WTC11 (cell line): ENCODE measurements at places on chromosomes 1 and 21.

DNA sequence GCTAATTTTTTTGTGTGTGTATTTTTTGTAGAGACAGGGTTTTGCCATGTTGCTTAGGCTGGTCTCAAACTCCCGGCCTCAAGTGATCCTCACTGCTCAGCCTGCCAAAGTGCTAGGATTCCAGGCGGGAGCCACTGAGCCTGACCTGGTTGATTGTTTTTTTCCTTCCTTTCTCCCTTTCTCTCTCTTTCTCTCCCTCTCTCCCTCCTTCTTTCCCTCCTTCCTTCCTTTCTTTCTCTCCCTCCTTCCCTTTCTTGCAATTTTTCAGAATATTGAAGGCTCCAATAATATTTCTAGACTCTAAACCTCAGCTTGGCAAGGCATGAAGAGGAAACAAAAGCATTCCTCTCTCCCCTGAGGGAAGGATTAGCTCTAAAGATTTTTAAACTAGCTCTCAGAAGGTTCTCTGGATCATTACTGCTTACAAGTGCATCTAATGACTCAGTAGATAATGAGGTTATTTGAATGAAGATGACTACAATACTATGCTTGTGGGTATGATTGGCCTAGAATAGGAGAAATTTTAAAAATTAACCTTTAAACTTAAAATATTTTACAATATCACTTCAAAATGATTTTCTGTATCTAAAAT is 68.5 kb upstream of the GADD45A start:
- H3K27me3 ChIP-seq: no peaks in the 10 kb centered on the region; the same call in 1 of the 2 replicates
- H3K27ac ChIP-seq: no peak overlapping the region
- no peaks in the 10 kb centered on the region for H3K36me3 ChIP-seq

DNA sequence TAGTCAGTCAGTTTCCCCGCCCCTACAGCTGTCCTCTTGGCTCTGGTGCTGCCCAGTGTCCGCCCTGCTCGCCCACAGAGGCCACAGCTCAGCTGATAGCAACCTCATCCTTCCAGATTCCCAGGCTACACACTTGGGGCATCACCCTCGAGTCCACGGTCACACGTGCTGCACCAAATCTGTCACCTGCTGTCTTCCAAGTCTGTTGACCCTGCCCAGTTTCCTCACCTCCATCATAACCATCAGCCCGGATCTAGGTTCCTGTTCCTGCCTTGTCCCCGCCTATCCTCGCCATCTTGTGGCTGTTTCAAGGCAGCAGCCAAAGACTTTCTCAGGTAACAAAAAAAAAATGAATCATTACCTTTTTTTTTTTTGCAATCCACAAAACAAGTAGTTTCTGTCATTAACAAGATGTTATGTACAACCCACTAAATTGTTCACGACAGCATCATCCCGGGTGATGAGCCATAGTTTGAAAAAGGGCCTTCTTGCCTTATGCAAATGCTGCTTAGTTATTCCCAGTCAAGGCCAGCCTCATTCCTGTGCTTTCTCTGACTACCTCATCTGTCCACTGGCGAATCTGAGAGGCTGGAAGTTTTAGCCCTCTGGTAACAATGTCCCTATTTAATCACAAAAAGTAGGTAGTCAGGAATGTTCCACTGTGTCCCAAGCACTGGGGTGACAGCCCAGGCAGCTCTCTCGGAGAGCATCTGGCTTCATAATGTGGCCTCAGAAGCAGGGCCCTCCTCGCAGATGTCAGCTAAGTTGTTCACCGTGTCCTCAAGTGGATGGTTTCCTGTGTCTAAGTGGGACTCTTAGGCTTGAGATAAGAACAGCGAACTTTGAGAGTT is 4.9 kb upstream of the MIIP start:
- peaks cover 7% of the 10 kb centered on the region for H3K4me1 ChIP-seq
- no peaks in the 10 kb centered on the region; the same call in 1 of the 2 replicates for H3K27me3 ChIP-seq
- no peak for DNase-seq
- H3K27ac ChIP-seq: peak overlapping the region; percentile 83
- no peak overlapping the region for H3K4me3 ChIP-seq
- peaks cover 24% of the 10 kb centered on the region for H3K36me3 ChIP-seq

- no peaks in the 10 kb centered on the region for H3K4me1 ChIP-seq
- DNase-seq: no peak
- H3K27me3 ChIP-seq: no peaks in the 10 kb centered on the region
- no peak overlapping the region for H3K27ac ChIP-seq
- H3K4me3 ChIP-seq: no peak overlapping the region
Measured at GRCh38 chr21:28608646-28609045, 384.0 kb downstream of the LTN1 start.

- peaks cover 14% of the 10 kb centered on the region for H3K4me1 ChIP-seq
- DNase-seq: no peak
- H3K36me3 ChIP-seq: no peaks in the 10 kb centered on the region
- no peak within 1 kb of the TSS for H3K27ac ChIP-seq
- no peak within 1 kb of the TSS for H3K4me3 ChIP-seq
- H3K27me3 ChIP-seq: peaks cover 29% of the 10 kb centered on the region
Measured at GRCh38 chr1:111199881-111200801, at the start of gene DENND2D. DENND2D (minus strand) TSS chr1:111200646; CDS start chr1:111200459, 187 bp downstream.

- H3K36me3 ChIP-seq: peaks cover 2% of the 10 kb centered on the region
- no peak overlapping the region for H3K27ac ChIP-seq
- DNase-seq: no peak
- no peaks in the 10 kb centered on the region; the same call in 1 of the 2 replicates for H3K27me3 ChIP-seq
- H3K4me1 ChIP-seq: no peaks in the 10 kb centered on the region
Measured at GRCh38 chr1:184101571-184101970, 50.0 kb downstream of the TSEN15 start.

DNA sequence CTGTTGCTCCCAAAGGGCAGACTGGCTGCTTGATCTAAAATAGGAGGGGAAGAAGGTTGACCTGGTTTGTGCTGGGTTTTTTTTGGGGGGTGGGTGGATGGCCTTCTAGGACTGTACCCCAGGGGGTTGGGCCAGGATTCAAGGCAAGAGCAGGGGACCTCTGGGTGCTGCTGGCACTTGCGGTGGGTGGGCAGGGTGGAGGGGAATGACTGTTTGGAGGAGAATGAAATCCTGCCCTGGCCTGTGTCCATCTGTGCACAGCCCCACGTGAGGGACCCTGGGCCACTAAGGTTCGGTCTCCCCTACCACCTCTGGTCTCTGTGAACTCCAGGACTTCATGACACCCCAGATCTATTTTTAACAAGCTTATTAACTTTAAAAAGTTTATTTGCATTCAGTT is 414.2 kb downstream of the PTPRU start:
- no peak for DNase-seq
- H3K4me1 ChIP-seq: peaks cover 3% of the 10 kb centered on the region
- no peak overlapping the region for H3K27ac ChIP-seq
- H3K27me3 ChIP-seq: no peaks in the 10 kb centered on the region; the same call in 1 of the 2 replicates
- no peak overlapping the region for H3K4me3 ChIP-seq
